ENCODE measurements at places on chromosomes 11 and 22. TPM values are rescaled to one million over a fixed set of nuclear protein-coding genes. Genes with fewer than 3 reads are reported as not detected.
A peak's percentile ranks its signal among the peaks of the same experiment; 100 is the strongest.

Gene SCGB1D2
- not detected for total RNA-seq

Gene SCO2
- 0.82 TPM for total RNA-seq

Gene CFAP300
- total RNA-seq, result 2.0 TPM

Gene PHOX2A
- total RNA-seq, result not detected

Gene FGF4
- not detected for total RNA-seq

Gene ADM2
- not detected for total RNA-seq

Gene DCDC1
- total RNA-seq, result 2.4 TPM

Gene OR8G5
- not detected for total RNA-seq

GRCh38 chr11:123196060-123196714, 1.1 kb upstream of the CLMP start:
- DNase-seq, result no peak

DNA sequence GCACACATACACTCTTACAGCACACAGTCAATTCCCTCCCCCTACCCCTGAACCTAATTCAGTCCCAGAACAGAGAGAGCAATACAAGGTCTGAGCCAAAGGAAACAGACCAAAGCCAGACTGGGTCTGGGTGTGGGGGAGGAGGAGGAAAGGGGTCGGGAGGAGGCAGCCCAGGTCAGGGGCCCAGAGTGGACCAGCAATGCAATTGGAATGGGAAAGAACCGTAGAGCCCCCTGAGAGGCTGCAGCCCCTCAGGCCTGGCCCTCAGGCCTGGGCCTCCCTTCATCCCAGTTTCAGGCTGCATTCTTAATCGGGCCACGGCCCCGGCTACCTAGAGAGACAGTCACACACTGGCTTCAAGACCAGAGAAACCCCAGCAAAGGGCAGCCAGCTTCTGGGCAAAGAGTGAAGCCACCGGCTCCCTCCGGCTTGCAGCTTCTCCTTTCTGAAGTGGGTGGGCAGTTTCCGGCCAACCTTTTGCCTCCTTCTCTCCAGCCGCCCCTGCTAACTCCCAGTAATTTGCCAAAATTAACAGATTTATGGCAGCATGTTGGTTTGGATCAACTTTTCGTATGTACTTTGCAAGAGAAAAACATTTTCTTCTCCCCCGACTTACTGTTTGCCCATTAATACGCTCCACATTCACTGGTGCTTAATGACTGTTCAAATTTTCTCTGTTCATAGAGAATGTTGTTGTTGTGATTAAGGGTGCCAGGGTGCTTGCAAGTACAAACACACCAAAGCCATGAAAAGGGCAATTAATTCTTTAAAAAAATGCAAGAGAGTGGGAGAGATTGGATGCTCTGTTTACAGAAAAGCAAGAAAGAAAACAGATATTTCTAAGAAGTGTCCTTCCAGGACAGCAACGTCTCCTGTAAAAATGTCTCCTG, 488.3 kb downstream of the MN1 start:
- DNase-seq, result no peak

GRCh38 chr11:70498171-70498571, 99.8 kb downstream of the CTTN start:
- no peak for DNase-seq

- no peak for DNase-seq
Observed at GRCh38 chr22:38186429-38186828, 4.8 kb upstream of the PLA2G6 start.

DNA sequence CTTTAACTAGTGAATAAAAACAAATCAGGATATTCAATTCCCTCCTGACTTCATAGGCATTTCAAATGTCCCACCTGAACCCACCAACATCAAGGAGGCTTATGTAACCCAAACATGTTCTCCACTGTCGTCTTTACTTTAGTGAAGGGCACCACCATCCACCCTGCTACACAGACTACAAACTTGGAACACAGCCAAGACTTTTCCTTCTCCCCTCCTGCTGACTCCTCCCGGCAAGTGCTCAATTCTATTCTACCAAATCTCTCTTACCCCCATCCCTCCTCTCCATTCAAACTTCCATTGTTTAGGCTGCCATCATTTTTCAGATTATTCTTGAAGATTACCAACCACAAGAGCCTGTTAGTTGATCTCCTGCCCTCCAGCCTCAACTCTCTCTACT, 24.3 kb downstream of the SAAL1 start:
- DNase-seq, result no peak

- no peak for DNase-seq
Observed at GRCh38 chr22:35725521-35725920, 7.8 kb downstream of the APOL5 start.

DNA sequence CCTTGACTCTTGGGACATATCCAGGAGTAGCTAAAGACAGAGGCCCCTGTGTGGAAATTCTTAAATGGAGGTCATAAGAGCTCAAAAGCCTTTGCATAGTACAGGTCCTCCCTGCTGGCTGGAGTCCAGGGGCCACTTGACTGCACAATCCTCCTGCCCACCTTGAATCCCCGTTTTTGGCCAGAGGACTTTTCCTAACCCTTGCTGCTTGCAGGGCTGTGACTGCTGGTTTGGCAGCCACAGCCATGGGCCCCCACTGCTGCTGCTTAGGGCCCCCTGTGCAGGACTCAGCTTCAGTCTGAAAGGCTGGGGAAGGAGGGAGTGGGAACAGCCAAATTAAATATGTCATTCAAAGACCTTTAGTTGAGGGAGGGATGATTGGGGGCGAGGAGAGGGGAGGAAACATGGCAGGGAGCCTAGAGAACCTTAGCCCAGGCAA, 33.4 kb downstream of the ARHGAP1 start:
- no peak for DNase-seq

DNA sequence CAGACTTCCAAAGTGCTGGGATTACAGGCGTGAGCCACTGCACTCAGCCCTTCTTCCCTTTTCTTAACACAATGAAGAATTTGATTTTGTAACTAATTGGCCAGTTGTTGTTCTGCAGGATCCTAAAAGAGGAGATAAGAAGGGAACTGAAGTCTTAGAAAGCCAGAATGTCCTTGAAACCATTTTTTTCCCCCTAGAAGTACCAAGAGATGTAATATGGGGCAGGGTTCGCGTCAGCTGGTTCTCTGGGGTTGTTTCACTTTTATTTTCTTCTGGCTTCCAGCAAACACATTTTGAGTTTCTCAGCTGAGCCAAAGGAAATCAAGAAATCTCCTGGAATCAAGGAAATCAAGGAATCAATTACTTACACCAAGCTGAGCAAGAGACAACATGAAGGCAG, 7.6 kb upstream of the NUCB2 start:
- DNase-seq, result no peak

DNA sequence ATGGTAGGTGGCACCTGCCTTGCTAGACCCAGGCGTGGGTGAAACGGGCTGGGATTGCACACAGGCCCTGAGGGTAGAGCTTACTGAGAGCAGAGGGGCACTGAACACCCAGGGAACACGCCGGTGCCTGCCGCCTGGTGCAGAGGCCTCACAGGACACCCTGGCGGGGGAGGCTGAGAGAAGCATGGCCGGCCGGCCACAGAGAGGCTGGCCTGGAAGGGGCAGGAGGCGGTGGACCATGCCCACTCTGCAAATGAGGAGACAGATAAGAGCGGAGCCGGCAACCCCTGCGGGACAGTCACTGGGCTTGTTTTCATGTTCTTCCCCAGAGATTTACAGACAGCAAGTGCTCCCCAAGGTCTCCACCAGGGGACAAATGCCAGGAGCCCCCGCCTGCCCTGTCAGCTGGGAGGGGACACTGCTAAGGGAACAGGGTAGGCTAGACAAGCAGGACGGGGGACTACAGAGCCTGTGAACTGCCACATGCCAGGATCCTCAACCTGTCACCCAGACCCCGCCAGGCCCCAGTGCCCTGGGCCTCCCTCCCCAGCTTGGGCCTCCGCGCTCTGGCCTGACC, 38.5 kb upstream of the TCF20 start:
- DNase-seq, result no peak

- DNase-seq, result no peak
Observed at GRCh38 chr11:838441-839279, 3.7 kb downstream of the POLR2L start.

DNA sequence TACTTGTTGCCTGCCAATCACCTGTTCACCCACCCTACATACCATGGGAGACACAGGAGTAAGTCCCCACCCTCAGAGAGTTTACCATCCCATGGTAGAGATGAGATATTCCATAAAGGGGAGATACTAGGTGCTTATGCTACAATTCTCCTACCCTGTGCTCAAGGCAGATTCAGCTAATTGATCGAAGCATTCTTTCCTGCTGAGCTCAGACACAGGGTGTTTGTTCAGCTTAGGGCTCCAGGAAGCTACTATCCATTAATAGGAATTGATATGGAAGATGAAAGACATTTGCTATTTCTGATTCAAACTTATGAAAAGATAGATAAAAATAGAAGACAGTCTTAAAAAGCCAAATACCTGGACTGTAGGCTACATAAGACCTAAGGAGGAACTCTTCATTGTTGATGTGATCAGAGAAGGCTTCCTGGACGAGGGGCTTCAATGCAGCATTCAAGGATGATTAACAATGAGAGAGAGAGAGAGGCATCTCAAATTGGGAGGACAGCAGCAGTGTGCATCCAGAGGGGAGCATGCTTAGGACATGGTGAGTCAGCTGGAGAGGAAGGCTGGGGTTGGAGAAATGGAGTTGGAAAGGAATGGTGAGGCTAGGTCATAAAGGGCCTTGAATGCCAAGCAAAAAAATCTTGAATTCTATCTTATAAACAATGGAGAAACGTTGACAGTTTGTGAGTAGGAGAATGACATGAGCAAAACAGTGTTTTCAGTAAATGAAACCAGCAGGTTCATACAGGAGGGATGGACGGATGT, 15.0 kb downstream of the SYT13 start:
- DNase-seq, result no peak

- DNase-seq, result peak; percentile 81
Observed at GRCh38 chr11:75667831-75668450, 897 bp downstream of the MAP6 start.

DNA sequence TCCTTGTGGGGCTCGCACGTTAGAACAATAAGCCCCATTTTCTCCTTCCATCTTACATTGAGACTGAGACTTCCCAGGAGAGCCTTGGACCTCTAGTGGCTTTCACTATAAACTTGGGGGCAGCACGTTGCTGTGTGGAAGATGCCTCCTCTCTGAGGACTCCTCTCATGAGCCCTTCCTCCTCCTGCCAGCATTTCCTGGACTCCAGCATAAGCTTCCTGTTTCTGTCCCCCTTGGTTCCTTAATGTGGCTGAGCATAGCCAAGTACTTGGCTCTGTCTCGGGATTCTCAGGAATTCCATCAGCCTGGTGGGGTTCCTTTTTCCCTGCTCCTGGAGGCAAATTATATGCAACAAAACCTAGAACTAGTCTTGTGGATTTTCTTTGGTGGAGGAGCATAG, 38.8 kb upstream of the UBASH3B start:
- DNase-seq, result no peak

DNA sequence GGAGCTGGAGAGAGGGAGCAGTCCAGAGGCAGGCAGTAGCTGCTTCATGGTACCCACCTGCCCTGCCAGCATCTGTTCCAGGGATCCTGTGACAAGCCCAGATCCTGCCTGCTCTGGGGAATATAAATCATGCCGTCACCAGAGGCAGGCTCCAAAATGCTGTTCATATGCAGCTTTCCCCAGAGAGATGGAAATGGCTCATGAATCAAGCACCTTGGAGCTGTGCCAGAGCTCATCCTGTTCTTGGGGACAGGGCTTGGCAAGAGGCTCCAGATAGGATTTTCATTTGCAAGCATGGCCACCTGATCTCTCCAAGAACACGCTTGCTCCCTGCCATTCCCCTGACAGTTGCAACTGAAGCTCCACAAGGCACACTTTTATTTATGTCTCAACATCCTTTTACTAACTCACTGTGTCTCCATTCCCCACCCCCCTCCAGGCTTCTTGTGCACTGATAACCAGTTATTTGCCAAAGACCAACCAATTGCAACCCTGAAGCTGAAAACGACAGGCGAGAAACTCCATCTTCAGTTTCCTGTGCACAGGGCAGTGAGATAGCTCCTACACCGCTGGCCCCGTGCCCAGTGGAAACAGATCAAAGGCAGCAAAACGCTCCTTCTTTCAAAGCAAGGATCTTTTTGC, 115.8 kb upstream of the PITPNB start:
- no peak for DNase-seq

DNA sequence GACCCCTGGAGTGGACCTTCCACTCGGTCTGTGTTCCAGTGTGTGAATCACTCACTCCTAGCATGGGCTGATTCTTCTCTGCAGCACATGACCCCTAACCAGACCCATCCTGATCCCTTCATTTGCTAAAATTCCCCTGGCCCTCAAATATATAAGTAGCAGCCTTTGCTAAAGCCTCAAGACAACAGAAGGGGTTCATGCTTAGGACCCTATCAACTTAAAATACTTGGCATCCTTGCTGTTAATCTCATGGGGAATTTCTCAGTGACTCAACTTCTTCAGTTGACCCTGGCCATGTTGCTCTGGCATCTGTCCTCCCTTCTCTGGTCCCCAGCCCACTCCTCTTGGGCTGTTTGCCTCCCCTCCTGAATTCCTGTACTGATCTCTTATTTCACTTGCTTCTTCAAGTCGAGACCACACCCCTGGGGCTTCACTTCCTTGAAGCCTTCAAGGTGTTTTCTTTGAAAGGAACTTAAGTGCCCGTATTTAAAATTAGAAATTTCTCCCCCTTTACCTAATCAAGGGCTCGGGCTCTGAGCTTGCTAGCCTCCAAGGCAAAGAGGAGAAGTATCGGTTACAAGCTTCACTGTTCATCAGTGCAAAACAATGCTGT, 23.6 kb downstream of the NNMT start:
- no peak for DNase-seq

DNA sequence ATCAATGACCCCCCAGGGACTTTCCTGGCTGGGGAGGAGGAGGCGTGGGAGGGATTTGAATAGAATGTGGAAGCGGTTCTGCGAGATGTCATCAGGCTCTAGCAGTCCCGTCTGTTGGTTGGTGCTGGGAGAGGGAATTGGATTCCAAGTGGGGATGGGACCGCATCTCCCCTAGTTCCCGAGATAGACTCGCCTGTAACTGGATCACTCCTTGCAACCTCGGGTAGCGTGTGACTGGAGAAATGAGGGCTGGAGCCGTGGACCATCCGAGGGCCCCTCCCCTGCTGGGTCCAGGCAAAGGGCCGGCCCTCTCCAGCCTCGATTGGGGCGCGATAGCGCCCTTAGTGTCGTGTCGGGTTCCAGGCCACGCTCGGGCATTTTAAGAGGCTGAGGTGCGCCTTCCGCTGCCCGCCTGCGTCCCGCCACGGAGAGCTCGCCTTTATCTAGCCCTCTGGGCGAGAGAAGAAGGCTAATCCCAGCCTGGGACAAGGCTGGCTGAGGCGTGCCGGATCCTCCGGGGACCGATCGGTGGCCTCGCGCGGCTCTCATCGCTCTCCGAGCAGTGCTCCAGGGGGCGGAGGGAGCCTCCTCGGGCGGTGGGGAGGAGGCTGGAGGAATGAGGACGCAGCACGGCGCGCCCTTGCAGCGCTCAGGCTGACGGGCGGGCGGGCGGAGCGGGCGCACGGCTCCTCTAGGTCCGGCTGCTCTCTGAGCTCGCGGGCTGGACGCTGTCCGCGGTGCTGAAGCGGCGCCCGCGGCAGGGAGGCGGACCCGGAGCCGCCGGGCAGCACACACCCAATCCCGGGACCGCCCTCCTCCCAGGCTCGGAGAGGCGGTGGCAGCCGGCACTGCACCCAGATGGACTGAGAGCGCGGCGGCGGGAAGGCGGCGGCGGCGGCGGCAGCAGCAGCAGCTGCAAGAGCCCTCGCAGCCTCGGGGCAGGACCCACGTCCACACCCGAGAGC, 107.8 kb downstream of the OSBP2 start:
- DNase-seq, result peak; percentile 73

- DNase-seq, result no peak
Observed at GRCh38 chr22:20646415-20646814, 127.5 kb upstream of the SERPIND1 start.

- no peak for DNase-seq
Observed at GRCh38 chr11:68449951-68450350, 10.6 kb upstream of the PPP6R3 start.
